ENCODE measurements at places on chromosomes 13 and 19. TPM values are rescaled to one million over a fixed set of nuclear protein-coding genes. Genes with fewer than 3 reads are reported as not detected.

- DNase-seq = no peak
Measured at GRCh38 chr19:34844277-34844676, 71.3 kb upstream of the ZNF599 start.

DNA sequence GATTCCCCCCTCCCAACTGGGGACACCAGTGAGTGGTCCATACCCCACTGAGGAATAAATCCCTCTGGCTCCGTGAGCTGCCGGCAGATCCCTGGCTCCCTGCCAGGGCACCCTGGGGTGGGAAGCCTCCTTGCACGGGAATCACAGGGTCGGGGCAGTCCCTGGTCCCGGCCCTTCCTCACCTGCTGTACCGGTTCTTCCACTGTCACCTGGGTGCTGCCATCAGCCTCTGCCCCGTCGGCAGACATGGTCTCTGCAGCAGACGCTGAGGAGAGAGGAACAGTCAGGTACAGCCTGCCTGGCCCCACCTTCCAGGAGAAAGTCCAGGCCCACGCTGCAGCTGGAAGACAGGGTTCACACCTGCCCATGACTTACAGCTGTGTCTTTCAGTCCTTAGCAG is 6.3 kb downstream of the PLIN3 start:
- DNase-seq = no peak

GRCh38 chr19:46907880-46908279 is 47.1 kb downstream of the ARHGAP35 start:
- DNase-seq = no peak

DNA sequence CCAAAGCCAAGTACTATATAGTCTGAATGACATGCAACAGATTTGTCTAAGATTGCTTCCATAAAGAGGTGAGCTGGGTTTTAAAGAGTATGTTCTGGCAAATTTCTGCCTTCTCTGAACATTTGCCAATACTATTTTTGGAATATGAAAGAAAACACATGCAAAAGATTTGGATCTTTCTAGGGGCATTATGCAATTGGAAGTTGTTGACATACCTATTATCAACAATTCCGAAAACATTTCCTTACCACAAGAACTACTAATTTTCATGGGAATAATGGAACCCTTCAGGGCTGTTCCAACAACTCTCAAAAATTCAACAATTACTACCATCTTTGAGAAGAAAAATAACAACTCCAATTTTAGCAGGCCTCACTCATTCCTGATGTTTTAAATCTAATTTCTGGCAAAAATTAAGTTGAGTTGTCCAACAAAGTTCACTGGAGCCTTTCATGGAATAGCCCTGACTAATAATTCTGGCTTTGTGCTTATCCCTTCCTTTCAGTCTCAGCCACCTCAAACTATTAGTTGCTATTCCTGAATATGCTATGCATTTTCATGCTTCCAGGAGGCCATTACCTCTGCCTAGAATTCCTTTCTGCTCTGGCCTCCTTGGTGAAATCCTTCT is 250.0 kb downstream of the RGCC start:
- DNase-seq = no peak

DNA sequence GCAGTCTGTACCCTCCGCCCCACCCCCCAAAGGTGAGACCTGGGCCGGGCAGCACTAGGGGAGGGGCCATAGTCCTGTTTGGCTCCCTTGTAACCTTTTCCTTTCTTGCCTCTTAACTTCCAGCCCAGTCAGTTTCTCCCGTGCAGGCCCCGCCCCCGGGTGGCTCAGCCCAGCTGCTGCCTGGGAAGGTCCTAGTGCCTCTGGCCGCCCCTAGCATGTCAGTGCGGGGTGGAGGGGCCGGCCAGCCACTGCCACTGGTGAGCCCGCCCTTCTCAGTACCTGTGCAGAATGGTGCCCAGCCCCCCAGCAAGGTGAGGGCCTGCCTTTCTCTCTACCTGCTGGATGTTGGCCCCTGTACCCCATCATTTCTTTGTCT is 10.5 kb upstream of the PRR19 start:
- no peak for DNase-seq

GRCh38 chr13:50334944-50335343 is 319.7 kb downstream of the KCNRG start:
- no peak for DNase-seq

DNA sequence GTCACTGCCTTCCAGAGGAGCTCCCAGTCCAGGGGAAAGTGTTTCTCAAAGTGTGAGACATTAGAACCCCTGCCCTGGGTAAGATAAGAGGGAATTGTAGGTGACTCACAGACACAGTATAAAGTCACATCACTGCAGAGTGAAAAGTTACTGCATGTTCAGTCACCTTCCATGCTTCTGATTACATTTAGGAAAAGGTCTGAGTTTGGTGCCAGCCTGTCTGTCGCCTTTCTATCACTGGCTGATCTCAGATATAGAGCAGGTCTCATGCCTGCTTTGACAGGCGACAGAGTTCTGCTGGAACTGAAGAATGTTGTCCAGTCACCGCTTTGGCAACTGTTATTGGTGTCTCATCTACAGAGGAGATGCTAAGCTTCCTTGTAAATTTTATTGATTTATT is 1078.6 kb downstream of the UQCRFS1 start:
- DNase-seq = no peak

DNA sequence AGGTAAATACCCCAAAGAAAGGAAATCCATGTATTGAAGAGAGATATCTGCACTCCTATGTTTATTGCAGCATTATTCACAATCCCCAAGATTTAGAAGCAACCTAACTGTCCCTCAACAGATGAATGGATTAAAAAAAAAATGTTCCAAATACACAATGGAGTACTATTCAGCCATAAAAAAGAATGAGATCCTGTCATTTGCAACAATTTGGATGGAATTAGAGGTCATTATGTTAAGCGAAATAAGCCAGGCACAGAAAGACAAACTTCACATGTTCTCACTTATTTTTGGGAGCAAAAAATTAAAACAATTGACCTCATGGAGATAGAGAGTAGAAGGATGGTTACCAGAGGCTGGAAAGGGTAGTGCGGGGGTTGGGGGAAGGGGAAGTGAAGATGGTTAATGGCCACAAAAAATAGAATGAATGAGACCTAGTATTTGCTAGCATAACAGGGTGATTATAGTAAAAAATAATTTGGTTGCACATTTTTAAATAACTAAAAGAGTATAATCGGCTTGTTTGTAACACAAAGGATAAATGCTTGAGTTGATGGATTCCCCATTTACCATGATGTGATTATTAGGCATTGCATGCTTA is 9.7 kb upstream of the ZNF709 start:
- DNase-seq = no peak

GRCh38 chr13:39020853-39021462 is 16.9 kb downstream of the PROSER1 start:
- no peak for DNase-seq

- peak; percentile 64 for DNase-seq
Measured at GRCh38 chr19:57103573-57104277, 16.1 kb upstream of the USP29 start.

DNA sequence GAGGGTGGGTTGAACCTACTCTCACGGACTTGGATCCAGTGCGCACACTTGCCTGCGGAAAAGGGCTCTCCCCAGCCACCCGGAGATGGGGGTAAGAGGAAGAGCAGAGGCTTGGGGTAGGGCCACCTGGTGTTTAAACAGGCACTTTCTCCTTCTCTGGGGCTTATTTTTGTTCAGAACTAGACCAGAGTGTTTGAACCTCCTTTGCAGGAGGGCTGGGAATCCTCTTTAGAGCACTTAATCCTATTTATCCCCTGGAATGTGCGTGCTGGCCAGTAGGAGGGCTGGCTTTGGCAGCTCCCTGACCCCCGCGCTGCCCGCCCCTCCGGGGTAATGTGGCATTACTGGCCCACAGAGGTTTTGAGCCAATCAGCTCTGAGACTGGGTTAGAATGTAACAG is 2.0 kb downstream of the RGS9BP start:
- no peak for DNase-seq

Gene ZFP36
- 151 TPM for total RNA-seq

Gene PLA2G4C
- total RNA-seq = 10.7 TPM

Gene CYP4F3
- total RNA-seq = not detected

Gene IL17D
- not detected for total RNA-seq

Gene MIR17HG
- 12.7 TPM for total RNA-seq

Gene NPAS1
- total RNA-seq = 0.35 TPM

Gene ZNF714
- total RNA-seq = 14.7 TPM

Gene SMIM44
- total RNA-seq = not detected

Gene PSG3
- not detected for total RNA-seq

Gene ZNF20
- total RNA-seq = 4.0 TPM

Gene OLFM2
- total RNA-seq = 10.1 TPM

Gene CYP2A6
- total RNA-seq = not detected

Measured in CD4-positive, alpha-beta memory T cell (primary cell).